ENCODE measurements at places on chromosomes 3 and 15.
A peak's percentile ranks its signal among the peaks of the same experiment; 100 is the strongest.

- DNase-seq = no peak
Measured at GRCh38 chr3:129603991-129604749, 2.3 kb downstream of the PLXND1 start.

GRCh38 chr15:71888797-71889196, 78.4 kb downstream of the NR2E3 start:
- no peak for DNase-seq

DNA sequence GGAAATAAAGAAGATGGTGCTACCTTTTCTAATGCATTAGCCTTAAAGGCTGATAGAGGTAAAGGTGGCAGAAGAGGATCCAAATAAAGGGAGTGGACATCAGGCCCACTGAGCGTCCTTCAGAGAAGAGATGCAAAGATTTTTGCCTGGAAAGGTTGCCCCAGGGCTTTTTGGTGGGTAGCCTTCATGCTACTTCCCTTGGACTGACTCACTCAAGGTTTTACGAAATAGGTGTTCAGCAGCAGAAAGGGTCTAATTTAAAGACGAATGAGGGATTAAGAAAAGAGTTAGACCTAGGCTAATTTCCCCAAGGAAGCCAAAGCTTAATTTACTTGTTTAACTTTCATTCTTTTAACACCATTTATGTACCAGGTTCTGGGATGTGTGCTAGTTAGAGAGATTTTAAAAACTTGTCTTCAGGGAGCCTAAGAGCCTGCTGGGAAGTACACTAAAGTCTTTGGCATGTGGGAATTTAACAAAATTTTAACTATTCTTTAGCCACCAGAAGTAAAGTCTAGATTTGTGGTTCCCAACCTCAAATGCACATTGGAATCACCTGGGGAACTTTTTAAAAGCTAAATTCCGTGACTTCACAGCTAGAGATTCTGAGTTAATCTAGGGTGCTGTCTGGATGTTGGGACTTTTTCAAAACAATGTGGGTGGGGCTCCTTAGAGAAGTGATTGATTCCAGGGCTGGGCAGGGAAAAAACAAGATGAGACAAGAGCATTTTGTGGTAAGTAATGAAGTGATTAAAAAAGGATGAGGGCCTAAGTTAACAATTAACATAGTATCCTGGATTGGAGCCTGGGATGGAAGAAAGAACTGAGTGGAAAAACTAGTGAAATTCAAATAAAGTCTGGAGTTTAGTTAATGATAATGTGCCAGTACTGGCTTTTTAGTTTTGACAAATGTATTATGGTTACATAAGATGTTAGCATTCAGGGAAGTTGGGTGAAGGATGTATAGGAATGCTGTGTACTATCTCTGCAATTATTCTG, 3.4 kb downstream of the IL20RB start:
- no peak for DNase-seq

GRCh38 chr15:62492900-62493299, 327.8 kb upstream of the C2CD4B start:
- no peak for DNase-seq

GRCh38 chr15:52556524-52557273, 12.1 kb downstream of the ARPP19 start:
- DNase-seq = no peak

DNA sequence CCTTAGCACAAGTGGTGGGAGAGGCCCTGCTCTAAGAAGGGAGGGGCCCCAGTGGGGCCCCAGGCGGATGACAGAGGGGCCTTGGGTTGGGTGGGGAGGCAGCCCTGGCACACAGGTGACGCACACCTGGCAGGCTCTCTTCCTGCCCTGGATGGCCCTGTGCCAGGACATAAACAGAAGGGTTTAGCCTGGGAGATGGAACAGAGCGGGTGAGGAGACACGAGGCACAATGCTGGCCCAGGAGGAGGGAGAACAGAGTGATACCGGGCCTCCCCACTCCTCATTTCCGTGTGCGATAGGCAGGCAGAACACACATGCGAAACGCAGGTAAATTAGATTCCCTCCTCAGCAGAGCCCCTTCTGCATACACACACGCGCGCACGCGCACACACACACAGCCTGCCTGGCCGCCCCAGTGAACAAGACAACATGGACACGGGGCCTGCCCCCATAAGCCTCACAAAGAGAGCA, 39.8 kb downstream of the IDH2 start:
- DNase-seq = peak; percentile 26

GRCh38 chr3:33377489-33377888, 62.7 kb downstream of the UBP1 start:
- DNase-seq = no peak

All from T-helper 22 cell (primary cell).